ENCODE measurements at places on chromosomes 1 and 21. TPM values are rescaled to one million over a fixed set of nuclear protein-coding genes. Genes with fewer than 3 reads are reported as not detected.

- no peak for DNase-seq
Observed at GRCh38 chr1:226659641-226660040, 79.4 kb downstream of the ITPKB start.

- DNase-seq, result no peak
Observed at GRCh38 chr1:180228648-180229482, 1.2 kb upstream of the LHX4 start.

The PRKCZ gene
- 56.8 TPM for total RNA-seq

The SSU72 gene
- total RNA-seq, result 283 TPM

The CFAP141 gene
- not detected for total RNA-seq

The SIM2 gene
- total RNA-seq, result 71.2 TPM

GRCh38 chr1:3922851-3923250, 22.8 kb upstream of the C1orf174 start:
- DNase-seq, result no peak
